Coronary artery (tissue), 2 donors: ENCODE measurements at places on chromosomes 3 and 15.

GRCh38 chr3:123378409-123378915 is 70.4 kb downstream of the ADCY5 start:
- DNase-seq, result peak; percentile 54

- DNase-seq, result no peak
These were observed 2.6 kb upstream of the HCLS1 start for GRCh38 chr3:121663171-121663847.

GRCh38 chr3:62367763-62368195 is 5.6 kb downstream of the FEZF2 start:
- no peak for DNase-seq

- DNase-seq, result no peak
These were observed 138.7 kb downstream of the PEX5L start for GRCh38 chr3:179898024-179898423.

GRCh38 chr3:156181509-156181908 is 61.1 kb downstream of the KCNAB1 start:
- no peak for DNase-seq

GRCh38 chr15:95690631-95691340 is 639.7 kb upstream of the NR2F2 start:
- no peak for DNase-seq

DNA sequence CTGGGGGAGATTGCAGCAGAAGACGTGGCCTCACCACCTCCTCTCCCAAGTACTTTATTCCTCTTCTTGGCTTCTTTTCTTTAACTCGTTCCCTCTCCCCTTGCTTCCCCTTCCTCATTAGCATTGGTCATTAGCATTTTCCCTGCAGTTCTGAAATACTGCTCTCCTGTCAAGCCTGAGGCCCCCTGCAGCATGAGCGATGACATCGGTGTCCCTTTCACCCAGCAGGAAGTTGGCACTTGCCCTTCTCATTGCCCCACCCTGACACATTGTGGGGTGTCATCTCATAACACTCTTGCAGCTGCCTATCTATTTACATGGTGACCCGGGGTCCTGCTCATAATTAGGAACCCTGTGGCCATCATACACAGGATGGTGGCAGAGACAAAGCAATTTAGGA is 167.1 kb downstream of the ARRDC4 start:
- no peak for DNase-seq
